ENCODE measurements at places on chromosomes 2 and 18.

DNA sequence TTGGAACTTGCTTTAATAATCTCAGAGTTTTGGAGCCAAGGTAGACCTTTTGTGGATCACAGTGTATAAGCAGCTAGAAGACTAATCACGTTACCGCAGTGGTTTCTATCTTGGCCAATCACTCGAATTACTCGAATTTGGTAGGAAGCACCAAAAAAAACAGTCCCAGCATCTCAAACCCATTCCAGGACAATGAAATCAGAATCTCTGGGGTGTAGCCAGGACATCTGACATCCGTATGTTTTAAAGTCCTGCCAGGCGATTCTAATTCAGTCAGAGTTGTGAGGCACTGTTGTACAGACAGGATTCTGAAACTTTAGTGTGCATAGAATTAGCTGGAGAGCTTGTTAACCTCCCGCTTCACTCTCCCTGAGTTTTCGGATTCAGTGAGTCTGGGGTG lies 30.8 kb downstream of the GRHL1 start:
- no peak for DNase-seq

DNA sequence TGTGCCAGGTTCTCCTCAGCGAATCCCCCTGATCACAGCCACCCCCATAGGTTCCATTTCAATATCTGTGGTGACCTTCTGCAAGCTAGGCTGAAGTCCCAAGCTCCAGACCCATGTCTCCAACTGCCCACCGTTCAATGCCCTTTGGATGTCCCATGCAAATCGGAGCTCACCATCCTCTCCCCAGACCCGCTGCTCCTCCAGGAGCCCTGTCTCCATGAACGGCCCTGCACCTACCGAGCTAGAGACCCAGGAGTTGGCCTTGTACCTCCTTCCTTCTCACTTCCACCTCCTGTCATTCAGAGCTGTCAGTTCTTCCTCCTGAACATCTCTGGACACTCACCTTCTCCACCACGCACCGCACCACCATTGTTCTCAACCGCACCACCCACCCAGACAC lies 1.0 kb upstream of the FAHD2A start:
- DNase-seq: no peak

DNA sequence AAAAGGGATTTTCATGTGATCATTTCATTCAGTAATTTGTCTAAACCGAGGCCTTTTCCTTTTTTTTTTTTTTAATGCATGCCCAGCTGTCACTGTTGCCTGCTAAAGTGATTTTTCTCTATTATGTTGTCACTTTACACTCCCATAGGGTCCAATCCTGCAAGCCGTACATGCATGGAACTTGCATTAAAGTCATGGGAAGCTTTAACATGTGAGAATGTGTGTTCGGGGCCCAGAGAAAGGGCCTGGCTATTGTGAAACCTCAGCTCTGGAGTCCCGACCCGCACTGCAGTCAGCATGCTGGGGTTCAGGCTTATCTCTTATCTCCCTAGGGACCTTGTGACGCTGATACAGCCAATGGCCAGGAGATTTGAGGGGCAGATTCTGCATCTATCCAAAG lies 474.6 kb downstream of the SLC4A3 start:
- no peak for DNase-seq

GRCh38 chr18:56973487-56973886 lies 173.4 kb upstream of the BOD1L2 start:
- DNase-seq: no peak

GRCh38 chr2:74041182-74041581 lies 56.5 kb downstream of the TET3 start:
- DNase-seq: peak; percentile 41
